ENCODE measurements at places on chromosomes 3 and 15.

GRCh38 chr3:70972855-70973254, 610.7 kb downstream of the FOXP1 start:
- DNase-seq, result no peak

DNA sequence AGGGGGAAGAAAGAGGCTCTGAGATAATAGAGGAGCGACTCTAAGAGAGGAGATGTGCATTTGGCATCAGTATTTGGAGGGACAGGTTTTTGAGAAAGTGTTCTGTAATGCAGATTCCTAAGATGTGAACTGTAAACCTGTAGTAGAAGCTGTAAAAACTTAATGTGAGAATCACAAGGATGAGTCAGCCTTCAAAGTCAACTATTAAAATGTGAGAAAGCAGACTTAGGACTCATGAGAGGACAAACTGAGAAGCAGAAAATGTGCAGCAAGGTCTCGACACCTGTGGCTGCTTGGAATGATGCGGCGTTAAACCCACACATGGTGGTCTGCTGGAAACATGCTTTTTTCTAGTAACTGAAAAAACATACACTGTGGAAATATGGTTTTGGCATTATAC, 36.0 kb downstream of the USP13 start:
- no peak for DNase-seq

DNA sequence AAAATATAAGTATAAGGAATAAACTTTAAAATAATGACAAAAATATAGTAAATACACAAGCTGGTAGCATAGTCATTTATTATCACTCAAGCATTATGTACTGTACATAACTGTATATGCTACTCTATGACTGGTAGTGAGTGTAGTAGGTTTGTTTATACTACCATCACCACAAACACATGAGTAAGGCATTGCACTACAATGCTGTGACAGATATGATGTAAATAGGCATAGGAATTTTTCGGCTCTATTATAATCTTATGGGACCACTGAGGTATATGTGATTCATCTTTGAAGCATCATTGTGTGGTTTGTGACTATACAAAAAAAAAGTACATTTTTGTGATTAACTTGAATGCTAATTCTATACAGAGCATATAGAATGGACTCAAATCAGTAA, 35.3 kb upstream of the FBN1 start:
- DNase-seq, result no peak

GRCh38 chr3:86801066-86801465, 189.9 kb downstream of the VGLL3 start:
- DNase-seq, result no peak

DNA sequence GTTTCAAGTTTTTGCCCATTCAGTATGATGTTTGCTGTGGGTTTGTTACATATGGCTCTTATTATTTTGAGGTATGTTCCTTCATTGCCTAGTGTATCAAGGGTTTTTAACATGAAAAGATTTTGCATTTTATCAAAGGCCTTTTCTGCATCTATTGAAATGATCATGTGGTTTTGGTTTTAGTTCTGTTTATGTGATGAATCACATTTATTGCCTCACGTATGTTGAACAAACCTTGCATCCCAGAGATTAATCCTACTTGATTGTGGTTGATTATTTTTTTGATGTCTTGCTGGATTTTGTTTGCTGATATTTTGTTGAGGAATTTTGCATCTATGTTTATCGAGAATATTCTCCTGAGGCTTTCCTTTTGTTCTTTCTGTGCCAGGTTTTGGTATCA, 39.4 kb downstream of the TMCO5A start:
- no peak for DNase-seq

DNA sequence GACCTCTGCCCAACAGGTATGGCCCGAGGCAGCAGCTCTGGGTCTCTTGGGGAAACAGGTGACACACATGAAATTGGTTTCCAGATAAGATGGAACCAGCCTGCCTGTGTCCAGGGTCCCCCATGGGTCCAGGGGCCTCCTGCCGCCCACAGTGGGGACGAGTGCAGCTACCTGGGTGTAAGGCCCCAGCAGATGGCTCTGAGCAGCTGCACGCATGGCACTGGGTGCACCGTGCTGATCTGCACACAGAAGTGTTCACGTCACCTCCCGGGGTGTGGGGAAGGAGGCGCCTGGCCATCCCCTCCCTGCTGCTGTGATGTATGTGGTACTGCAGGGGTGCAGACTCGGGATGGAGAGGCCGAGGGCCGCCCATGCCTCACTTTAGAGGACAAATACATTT, 63.6 kb downstream of the NIPA2 start:
- no peak for DNase-seq

- DNase-seq, result no peak
These were observed 14.2 kb downstream of the GRIP2 start for GRCh38 chr3:14525685-14526631.

DNA sequence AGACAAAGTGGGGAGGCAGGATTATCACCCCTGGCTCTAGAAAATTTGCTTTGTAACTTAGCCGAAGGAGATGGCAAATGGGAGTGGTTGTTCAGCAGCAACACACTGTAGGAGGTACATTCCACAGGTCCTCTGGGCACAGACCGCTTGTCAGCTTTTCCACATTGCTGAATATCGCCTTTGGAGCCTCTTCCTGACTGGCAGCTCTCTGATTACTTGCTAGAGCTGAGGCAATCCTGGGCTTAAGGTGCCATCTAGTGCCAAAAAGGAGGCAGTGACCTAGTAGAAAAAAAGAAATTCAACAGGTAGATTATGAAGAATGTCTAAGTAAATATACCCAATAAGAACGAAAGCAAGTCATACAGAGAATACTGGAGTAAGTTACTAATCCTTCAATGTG, 13.1 kb upstream of the SCN5A start:
- DNase-seq, result no peak

DNA sequence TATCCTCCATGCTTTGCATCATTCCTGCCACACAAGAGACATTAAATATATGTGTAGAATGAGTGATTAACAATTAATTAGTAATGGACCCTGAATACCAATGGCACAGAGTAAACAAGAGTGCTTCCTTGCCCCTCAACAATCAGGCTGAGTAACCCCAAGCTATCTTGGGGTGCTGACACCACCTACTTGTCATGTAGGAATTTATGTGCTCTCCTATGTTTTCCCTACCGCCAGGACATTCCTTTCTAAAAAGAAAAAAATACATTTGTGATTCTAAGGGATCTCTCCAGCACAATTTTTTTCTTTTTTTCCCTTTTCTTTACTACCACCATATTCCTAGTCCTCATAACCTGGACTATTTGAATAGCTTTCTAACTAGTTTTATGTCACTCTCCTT, 449.1 kb downstream of the MFSD1 start:
- DNase-seq, result no peak

DNA sequence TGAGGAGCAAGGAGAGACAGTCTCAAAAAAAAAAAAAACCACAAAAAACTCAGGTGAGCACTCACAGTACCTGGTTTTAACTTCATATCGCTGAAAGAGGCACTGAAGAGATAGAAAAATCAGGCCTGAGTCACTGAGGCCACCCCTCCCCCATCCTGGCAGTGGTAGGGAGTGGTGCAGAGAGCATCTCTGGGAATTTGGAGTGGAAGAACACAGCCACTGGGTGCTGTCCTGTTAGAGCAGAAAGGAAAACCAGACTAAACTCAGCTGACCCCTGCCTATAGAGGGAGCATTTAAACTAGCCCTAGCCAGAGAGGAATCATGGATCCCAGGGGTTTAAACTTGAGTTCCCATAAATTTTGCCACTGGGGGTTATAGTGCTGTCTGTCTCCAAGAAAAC, 22.2 kb upstream of the DNAJC13 start:
- no peak for DNase-seq

DNA sequence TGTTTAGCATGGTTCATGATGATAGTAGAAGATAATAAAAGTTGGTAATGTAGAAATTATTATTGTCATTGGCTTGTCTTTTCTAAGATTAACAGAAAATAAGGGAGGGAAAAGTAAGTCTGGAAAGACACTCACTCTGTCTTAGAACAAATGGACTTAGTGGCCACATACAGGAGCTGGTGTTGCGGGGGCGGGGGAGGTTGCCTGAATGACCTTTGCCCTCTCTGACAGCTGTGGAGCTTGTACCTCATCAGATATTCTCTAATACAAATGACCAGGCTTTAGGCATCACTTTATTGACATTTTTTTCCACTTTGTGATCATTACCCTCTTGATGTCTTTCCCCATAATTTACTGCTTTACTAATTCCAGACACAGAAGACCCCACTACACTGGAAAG, 5.9 kb downstream of the TAGLN3 start:
- no peak for DNase-seq

- DNase-seq, result no peak
These were observed 18.7 kb upstream of the CLSTN2 start for GRCh38 chr3:139916271-139916670.

- no peak for DNase-seq
These were observed 5.5 kb upstream of the ACAP2 start for GRCh38 chr3:195448205-195448875.

DNA sequence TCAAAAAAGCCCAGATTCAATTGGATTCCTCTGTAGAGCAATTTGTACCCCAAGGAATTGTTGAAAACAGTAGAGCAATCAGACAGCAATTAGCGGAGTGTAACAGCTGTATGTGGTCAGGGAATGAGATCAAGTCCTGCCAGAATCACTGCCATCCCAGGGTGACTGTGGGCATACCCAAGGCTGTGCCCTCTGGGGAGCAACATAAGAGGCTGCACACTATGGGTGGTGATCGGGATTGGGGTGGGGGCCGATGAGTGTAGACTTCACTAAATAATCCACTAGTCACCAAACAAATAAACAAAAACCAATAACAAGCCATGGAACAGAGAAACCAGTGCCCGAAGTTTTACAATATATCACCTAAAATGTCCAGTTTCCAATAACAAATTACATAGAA, 12.1 kb upstream of the ELP6 start:
- no peak for DNase-seq

GRCh38 chr3:72193771-72194430, 409.0 kb upstream of the PROK2 start:
- DNase-seq, result no peak

GRCh38 chr15:32861761-32862160, 144.0 kb downstream of the GREM1 start:
- no peak for DNase-seq

DNA sequence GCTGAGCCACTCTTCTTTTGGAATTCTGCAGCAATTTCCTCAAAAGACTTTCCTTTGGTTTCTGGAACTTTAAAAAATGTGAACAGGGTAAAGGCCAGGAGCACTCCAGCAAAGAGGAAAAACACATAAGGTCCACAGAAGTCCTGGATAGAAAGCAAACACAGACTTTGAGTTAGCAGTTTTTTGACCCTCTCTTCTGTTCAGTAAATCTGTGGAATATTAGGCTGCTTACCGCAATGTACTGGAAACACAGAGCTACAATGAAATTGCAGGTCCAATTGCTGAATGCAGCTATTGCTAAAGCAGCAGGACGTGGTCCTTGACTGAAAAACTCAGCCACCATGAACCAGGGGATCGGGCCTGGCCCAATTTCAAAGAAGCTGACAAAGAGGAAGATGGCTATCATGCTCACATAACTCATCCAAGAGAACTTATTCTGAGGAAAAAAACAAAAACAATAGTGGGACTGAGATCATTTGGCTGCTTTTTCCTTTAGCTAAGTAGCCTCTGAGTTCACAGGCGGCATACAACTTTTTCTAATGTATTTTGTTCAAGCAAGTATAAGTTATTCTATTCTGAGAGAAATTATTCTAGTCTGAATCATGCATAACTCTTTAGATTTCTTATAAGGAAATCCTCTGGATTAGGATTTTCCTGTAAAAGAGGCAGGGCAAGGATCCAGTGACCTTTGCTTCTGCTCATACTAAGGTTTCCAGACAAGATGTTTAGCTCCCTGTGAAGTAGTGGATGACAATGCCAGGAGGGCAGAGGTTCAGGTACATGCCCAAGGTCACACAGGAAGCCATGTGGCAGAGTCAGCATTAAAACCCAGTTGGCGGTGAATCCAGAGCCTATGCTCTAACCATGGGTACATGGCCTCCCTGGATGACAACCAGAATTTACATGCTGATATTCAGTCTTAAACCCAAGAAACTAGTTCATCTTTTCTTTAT, 28.3 kb downstream of the SLC2A2 start:
- no peak for DNase-seq

DNA sequence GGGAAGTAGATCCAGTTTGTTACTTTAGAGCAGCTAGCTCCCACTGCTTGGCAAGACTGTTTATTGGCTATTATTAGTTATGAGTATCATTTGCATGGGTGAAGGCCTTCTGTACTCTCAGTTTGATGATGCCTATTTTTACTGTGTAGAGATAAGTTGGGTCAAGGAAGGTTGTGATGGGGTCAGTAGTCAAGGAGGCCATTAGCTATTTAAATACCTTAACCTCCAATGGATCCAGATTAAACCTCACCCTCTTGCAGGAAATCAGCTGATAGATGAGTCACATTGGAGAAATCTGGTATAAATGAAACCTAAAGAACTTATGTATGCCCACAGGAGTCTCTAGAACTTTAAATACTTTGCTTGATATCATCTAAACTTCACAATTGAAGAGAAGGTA, 45.0 kb downstream of the THBS1 start:
- no peak for DNase-seq

- no peak for DNase-seq
These were observed 188.0 kb downstream of the SOX2 start for GRCh38 chr3:181899702-181900101.

DNA sequence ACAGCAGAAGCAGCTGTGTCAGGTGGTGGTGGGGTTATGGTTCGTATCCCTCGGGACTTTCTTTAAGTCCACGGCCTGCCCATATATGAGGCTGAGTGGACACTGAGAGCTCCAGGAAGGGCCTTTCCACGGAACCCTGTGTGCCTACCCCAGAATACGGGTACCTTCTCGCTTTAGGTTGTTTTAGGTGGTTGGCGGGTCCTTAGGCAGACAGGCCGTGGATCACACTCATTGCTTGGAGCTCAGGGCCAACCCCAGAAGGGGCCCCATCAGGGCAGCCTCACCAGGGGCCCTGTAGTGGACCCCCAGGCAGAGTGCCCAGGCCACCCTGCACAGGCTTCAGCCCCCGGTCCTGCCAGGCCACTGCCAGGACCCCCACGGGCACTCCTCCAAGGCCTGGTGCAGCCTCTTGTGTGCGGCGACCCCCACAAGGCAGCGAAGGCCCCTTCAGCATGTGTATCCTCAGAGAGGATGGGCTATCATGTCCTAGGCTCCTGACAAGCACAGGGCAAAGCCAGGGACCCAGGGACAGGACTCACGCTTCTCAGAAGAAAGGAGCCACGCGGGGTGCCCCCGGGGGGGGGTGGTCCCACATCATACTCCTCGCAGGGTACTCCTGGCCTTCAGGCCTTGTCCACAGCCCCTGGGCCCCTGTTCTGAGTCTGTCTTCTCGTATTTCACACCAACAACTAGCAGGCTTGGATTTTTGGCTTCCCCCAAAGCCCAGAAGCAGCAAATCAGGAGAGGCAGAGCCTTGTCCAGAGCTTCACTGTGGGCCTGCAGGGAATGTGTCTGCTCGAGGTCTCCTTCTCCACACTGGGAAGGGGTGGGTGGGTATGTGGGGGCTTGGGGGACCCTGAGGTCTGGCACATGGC, 93.4 kb downstream of the LRRK1 start:
- no peak for DNase-seq
